ENCODE measurements at places on chromosomes 3 and 15.

DNA sequence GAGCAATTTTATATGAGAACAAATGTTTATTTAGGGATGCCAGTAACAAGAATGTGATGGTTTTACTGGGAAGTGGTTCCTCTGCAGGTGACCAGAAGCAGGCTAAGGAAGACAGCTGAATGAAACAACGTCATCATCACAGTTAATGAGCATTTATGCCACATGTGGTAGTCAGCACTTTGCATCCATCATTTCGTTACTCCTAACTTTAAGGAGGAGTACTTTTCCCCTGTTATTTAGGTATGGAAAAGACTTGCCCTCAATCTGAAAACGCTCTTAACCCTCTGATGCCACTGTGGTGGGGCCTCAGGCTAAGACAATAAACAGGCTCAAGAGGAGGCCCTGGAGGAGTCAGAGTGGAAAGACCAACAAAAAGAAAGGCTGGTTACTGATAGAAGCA is 31.2 kb downstream of the INTS14 start:
- DNase-seq, result no peak

DNA sequence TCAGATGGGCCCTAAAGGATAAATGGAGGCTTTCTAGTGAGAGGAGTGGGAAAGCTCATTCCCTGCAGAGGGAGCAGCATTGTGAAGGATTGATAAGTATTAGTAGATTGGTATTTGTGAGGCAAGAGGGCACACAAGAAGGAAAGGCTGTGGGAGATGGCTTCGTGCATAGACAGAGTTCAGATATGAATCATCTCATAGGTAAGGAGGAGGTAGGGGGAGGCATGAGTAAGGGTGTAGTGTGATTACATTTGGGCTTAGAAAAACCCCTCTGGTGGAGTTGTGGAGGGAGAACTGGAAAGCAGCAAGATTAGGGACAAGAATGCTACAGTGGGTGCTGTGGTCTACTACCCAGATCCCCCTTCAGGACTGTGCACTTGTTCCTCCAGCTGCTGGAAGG is 29.6 kb downstream of the ONECUT1 start:
- no peak for DNase-seq

GRCh38 chr3:55305696-55306485 is 181.2 kb downstream of the WNT5A start:
- no peak for DNase-seq

DNA sequence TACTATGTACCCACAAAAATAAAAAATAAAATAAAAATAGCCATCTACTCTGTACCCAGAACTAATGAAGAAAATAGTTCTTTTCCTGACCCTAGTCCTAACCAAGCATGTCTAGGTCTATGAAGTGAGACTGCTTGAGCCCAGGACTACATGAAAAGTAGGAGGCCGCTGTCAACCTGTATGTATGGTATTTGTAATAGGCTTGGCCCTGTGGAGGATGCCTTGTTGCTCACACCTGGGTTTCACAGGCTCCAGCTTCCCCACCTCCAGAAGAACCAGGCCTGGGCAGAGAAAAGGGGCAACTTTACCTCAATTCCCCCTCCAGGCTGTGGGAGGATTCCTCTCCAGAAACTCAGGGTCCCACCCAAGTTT is 6.8 kb upstream of the PKM start:
- DNase-seq, result no peak

- DNase-seq, result no peak
Measured at GRCh38 chr15:25778161-25778560, 85.0 kb downstream of the ATP10A start.

All from activated naive CD4-positive, alpha-beta T cell treated with anti-CD3 and anti-CD28 coated beads, Interleukin-2, amount 10 ng/mL, durations not matched to agents 7 days and 5 days (primary cell).